NCI-H1417 (cell line): ENCODE measurements at places on chromosomes 1 and 21.

GRCh38 chr21:29184037-29184436 is 53.6 kb downstream of the MAP3K7CL start:
- DNase-seq, result no peak

- no peak for DNase-seq
These were observed 58.9 kb upstream of the GNG4 start for GRCh38 chr1:235708390-235708962.

DNA sequence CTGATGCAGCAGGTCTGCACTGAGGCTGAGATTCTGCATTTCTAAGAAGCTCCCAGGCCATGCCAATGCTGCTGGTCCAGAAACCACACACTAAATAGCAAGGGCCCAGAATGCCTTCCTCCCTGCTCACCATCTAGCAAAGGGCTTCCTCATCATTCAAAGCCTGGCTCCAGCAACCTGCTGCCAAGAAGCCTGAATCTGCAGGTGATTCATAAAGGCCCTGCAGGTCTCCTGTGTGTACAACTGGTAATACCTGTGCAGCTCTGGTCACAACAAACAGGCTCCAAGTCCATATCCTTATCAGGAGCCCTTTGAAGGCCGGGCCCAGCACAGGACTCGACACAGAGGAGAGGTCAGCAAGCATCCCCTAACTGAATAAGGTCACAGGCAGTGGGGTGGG is 26.7 kb downstream of the GLIS1 start:
- no peak for DNase-seq

GRCh38 chr1:118104951-118105350 is 80.1 kb downstream of the SPAG17 start:
- DNase-seq, result no peak

DNA sequence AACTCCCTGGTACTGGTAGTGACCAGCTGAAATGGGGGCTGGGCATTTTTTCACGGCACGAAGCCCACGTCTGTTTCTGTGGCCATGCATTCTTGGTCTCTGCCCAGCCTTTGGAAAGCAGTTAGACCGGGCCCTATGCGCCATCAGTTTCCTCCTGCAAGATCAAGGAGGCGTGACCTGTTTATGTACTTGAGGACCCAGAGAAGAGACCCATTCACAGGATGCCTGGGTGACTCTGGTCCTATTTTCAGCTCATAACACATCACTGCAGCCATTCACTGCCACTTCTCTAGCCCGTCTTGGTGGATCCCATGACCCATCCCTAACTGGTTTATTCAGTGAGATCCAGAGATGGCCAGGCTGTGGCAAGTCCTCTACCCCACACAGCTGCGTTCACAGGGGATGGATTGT is 70.4 kb downstream of the SPSB1 start:
- DNase-seq, result no peak
